Activated gamma-delta T cell treated with anti-CD3 and anti-CD28 coated beads, Interleukin-2, amount 50 U/mL, for 16 hours (primary cell): ENCODE measurements at places on chromosomes 7 and 10.

DNA sequence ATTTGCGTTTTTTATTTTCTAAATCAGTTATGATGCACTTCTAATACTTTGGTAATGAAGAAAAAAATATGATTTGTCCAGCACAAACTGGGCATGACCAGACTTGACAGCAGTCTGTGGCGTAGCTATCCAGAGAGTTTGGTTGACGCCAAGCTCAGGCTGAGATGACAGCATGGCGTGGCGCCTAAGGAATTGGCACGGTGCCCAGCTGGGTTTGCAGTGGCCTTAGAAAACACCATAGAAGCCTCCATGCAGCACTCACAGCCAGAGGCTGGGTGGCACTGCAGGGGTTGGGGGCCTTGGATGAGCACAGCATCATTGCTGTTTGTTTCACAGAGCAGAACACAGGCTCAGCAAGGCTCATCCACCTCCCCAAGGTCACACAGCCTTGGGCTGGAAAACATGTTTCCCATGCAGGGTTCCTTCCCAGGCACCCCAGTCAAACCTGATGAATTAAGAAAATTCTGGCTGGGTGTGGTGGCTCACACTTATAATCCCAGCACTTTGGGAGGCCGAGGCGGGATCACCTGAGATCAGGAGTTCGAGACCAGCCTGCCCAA lies 88.9 kb downstream of the GTF2IRD1 start:
- DNase-seq: no peak

GRCh38 chr10:83848677-83849076 lies 290.6 kb upstream of the GHITM start:
- no peak for DNase-seq

DNA sequence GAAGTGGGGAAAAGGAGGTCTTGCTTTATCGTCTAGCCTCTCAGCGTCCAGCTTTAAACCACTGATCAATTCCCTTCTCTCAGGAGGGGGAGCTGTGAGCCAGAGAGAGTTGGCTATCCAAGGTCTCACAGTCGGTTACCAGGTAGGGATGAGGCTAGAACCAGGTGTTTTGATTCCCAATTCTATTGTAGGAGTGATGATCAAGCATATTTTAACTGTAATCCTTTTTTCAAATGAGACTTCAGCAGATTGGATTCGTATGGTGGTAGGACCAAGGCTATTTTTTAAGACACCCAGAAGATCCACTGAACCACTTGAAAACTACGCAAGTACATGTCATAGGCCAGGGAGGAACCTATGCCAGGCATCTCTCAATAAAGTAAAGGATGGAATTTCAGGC lies 8.4 kb downstream of the MINDY4 start:
- DNase-seq: no peak

DNA sequence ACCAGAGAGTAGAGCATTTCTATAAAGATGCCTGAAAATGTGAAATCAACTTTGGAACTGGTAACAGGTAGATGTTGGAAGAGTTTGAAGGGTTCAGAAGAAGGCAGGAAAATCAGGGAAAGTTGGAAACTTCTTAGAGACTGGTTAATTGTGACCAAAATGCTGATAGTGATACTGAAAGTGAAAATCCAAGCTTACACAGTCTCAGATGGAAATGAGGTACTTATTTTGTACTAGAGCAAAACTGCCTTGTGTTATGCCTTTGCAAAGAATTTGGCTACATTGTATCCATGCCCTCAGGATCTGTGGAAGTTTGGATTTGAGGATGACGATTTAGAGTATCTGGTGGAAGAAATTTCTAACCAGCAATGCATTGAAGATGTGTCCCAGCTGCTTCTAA lies 430.6 kb upstream of the KCND2 start:
- no peak for DNase-seq

DNA sequence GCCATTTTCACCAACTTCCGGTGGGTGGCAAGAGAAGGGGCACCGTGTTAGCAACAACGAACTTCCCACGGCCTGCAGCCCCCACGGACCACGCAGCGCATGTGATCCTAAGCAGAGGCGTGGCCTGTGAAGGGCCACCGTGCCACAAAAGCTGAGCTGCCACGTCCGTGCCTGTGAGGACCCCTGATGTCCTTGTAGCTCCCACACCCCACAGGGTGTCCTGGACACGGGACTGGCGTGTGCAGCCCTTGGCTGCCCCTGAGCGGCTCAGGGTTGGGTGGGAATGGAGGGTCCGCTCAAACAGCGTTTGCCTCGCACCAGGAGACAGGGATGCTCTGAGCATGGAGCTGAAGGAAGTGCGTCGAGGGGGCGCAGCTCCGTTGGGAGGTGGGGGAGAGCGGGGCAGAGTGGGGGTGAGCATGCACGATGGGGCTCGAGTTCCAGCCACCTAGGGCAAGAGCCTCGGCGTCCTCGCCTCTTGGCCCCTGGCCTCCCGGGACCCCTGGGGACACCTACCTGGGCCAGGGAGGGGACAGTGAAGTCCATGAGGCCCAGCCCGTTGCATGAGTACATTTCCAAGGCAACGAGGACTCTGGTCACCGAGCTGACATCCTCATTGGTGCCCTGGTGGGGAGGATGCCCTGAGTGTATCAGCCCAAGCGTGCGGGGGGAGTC lies 33.6 kb downstream of the CFAP46 start:
- DNase-seq: no peak

DNA sequence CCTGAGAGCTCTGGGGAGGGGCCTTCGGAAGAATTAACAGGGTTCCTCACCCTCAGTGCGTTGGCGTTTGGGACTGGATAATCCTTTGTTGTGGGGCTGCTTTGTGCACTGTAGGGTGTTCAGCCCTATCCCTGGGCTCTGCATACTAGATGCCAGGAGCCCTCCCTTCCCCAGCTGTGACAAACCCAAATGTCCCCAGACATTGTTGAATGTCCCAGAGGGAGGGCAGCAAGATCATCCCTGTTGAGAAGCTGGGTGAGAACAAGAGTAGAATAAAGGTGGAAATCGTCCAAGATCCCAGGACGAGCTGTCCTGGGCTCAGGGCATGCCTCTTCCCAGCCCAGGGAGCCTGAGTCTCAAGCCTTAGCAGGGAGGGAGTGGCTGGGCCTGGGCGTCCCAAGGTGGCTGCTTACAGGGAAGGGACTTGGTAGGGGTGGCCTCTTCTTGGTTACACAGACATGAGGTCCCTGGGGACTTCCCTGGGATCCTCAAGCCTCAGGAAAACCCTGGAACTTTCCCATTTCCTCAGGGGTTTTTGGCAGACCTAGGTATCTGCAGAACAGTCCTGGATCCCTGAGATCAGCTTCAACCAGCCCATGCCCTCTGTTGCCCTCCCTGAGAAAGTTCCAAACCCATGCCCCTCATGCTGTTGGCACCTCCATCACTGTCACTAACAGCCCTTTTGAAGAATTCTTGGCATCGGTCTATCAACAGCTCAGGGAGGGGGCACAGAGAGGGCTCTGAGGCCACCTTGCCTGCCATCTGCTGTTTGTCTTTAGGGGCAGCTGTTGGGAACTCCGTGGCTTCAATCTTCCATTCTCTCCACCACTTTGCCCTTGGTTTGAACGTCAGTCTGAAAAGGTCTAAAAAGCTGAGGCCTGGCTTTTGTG lies 53.7 kb downstream of the GOLGA7B start:
- DNase-seq: no peak

DNA sequence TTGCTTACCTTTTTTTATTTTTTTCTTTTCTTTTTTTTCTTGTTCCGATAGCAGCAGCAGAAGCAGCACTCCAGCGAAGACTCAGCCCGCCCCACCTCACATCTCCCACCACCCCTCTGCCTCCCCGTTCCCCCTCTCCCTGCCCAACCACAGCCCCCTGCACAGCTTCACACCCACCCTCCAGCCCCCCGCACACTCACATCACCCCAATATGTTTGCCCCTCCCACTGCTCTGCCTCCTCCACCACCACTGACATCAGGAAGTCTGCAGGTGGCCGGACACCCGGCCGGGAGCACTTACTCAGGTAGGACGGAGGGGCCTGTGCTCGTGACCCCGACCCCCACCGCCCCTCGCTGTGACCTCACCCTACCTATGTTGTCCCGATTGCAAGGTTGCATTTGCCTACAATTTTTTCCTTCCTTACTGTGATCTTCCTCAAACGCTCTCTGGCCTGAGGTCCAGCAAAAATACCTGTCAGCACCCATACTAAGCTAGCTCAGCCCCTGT lies 367.2 kb upstream of the GALNT17 start:
- DNase-seq: no peak

GRCh38 chr7:43108255-43109011 lies 4.0 kb upstream of the HECW1 start:
- DNase-seq: no peak

GRCh38 chr10:52249850-52250395 lies 64.2 kb upstream of the DKK1 start:
- no peak for DNase-seq

- no peak for DNase-seq
Observed at GRCh38 chr7:95688931-95689495, 83.3 kb upstream of the DYNC1I1 start.

- DNase-seq: no peak
Observed at GRCh38 chr7:51014811-51015210, 232.1 kb upstream of the GRB10 start.

DNA sequence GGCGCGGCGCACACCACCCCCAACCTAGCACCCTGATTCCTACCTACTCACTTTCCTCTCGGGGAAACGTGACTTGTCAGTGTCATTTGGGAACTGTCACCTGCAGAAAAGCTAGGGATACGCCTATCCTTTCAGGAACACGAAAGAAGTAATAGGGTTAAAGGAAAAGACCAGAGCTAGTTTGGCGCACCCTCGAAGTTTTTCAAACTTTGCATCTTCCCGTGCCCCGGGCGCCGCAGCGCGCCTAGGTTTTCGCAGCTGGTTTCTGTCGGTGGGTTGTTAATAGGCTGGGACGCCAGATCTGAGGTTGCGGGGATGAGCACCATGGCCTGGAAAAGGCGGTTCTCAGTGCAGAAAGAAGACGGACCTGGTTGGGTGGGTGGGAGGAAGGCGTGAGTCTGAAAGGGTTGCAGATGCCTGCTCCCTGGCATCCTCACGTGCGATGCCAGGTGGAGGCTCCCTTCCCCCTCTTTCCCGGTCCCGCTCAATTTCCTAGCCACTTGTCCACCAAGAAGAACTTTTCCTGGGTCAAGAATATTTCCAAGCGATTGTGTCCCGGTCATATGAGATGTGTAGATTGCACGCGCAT lies 568 bp upstream of the MEOX2 start:
- DNase-seq: no peak

GRCh38 chr10:119132521-119133345 lies 28.8 kb downstream of the DENND10 start:
- DNase-seq: no peak

DNA sequence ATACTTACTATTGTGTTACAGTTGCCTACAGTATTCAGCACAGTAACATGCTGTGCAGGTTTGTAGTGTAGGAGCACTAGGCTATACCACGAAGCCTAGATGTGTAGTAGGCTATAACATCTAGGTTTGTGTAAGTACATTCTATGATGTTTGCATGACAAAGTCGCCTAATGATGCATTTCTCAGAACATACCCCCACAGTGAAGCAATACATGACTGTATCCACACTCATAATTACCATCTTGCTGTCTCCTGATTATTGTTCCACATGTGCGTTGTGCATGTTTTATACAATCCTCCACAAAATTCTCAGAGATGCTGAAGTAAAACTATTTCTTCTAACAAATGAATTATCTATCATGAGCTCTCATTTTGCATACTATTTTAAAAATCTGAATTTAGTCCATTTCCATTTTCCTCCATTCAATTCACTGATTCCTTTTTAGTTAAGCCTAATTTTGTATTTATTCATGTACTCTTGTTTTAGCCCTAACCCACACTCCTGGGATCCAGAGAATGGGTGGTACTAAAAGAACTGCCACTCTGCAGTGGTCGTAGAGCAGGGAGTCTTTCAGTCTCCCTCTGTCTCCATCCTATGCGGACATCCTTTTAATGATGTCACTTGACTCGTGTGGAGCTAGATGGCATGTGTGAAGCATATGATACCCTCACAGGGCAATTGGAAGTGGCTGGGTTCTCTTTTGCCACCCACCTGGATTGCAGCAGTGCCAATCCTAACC lies 67.6 kb upstream of the CAV2 start:
- no peak for DNase-seq
